ENCODE measurements at places on chromosomes 5 and 9. TPM values are rescaled to one million over a fixed set of nuclear protein-coding genes. Genes with fewer than 3 reads are reported as not detected.

GRCh38 chr5:137075163-137075970 lies 423.8 kb downstream of the SPOCK1 start:
- no peak overlapping the region for H3K4me3 ChIP-seq
- no peaks in the 10 kb centered on the region for H3K36me3 ChIP-seq
- no peak overlapping the region for H3K27ac ChIP-seq
- no peaks in the 10 kb centered on the region for H3K27me3 ChIP-seq

DNA sequence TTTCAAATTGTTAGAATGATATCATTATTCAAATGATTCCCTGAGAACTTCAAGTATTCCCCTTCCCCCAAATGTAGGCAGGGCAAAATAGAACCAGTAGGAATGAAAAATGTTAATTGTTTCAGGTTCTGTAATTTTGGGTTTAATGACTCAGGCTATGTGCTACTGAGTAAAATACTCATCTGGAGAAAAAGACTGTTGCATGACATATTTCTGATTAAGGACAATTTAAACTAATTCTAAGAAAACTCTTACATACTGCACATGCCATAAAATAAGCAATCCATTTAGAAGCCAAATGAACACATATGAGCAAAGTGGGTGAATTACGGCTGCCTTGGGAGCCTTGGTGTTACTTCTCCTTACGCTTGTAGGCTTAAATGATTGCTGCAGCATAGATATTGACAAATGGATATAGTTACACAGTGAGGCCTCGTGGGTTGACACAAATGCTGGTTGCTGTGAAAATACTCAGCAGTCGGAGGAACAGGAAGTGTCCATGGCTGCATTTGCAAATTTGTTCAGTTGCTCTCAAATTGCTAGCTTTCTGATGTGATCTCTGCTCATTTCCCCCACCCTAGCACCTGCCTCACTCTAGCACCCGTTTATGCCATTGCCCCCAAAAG lies 174.9 kb upstream of the DMAC1 start:
- H3K4me3 ChIP-seq = no peak overlapping the region
- no peaks in the 10 kb centered on the region for H3K36me3 ChIP-seq
- H3K27me3 ChIP-seq = no peaks in the 10 kb centered on the region
- peaks cover 47% of the 10 kb centered on the region for H3K4me1 ChIP-seq
- no peak for DNase-seq

DNA sequence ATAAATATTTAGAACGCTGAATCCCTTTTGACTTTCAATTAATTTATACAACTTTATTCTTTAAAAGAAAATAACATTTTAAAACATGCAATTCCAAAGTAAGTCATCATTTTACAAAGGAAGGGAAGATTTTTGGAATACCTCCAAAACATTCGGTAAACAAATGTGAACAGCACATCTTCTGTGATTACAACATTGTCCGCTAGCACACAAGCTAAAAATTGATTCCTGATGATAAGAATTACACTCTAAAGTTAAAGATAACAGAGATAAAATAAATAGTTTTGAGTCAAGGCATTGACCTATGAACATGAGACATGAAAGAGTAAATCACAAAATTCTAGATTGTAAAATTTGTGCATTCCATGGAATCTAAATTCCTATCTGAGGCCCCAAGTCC lies 56.2 kb upstream of the TRAF1 start:
- no peak for DNase-seq
- H3K4me1 ChIP-seq = no peaks in the 10 kb centered on the region
- H3K36me3 ChIP-seq = no peaks in the 10 kb centered on the region
- H3K4me3 ChIP-seq = no peak overlapping the region

The RMI1 gene
- total RNA-seq = 29.0 TPM

Data from CD8-positive, alpha-beta memory T cell (primary cell).